Left forelimb (tissue), 1 donor: ENCODE measurements at places on chromosomes 2 and 18.

DNA sequence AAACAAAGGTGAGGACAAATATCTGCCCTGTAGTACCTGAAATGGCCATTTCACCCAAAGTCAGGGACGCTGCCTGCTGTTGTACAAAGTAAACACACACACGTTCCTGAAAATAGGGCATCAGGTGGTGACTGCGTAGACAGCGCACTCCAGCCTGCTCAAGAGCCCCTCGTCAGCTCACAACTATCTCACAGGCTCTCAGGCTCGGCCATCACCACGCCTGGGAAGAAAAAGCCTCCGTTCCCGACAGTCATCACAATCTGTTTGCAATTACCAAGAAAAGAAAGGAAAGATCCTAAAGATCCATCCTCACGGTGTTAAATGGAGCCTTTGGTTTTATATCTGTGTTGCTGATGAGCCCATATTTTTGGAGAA, 230.2 kb downstream of the ZNF516 start:
- no peak for DNase-seq

GRCh38 chr2:120313695-120314615, 32.0 kb upstream of the INHBB start:
- no peak for DNase-seq

GRCh38 chr2:17010104-17010503, 344.5 kb upstream of the CYRIA start:
- DNase-seq = no peak

GRCh38 chr2:39666491-39667101, 879 bp downstream of the TMEM178A start:
- no peak for DNase-seq

DNA sequence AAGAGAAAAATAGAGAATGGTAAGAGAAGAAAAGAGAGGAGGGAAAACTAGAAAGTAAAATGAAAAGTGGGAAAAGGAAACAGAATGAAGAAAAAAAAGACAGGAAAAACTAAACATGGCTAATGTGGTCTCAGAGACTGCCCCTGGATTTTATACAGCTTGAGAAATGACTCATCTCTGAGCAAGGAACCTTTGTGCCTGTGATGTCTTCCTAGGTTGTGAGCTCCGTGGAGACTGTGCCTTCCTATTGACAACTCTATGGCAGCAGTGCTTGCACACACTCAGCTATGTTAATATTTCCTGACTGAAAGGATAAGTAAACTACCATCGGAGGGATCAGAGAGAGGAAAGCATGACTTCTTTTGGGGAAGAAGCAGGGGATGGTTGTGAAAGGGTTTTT, 203.8 kb downstream of the RDH14 start:
- no peak for DNase-seq

DNA sequence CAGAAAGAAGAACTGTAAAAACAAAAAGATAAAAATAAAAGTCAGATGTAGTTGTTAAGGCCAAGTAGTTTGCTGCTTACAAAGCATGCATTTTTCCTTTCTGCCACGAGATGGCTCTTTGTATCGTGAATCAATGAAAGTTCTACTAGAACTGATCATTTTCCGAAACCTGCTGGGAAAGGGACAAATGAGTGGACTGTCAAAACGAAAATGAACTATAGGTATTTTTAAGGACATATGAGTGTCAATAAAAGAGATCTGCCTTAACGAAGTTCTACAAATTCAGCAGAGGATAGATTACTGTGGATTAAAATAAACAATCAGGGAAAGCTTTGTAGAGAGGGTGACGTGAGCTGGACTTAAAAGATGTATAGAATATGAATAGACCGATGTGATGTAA, 15.0 kb upstream of the ELOA2 start:
- DNase-seq = no peak

DNA sequence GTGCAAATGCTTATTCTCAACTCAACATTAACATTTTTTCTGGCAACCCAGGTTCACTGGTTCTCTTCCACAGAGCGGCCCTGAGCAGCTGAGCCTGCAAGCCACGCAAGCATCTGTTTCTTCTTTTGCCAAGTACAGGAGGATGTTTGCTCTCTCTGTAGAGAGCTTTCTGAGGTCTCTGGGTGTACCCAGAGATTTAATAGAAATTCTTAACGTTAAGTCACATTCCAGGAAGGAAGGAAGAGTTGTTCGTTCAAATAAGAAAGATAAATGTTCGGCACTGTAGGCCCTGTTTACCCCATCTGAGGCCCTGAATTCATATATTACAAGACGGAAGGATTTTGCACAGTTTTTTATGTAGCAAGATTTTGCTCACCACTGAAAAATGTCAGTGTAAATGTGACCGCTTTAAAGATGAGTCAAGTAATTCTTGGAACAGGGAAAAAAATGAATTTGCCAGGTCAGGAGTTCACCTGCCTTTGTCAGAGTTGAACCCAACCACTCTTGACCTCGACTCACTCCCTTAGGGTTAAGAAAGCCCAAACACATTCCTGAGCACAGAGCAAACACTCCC, 30.1 kb downstream of the KCTD18 start:
- DNase-seq = no peak
